Eye (tissue), 1 donor: ENCODE measurements at places on chromosomes 16 and 17.

- DNase-seq: no peak
Observed at GRCh38 chr16:2902337-2903130, 9.2 kb upstream of the FLYWCH1 start.

DNA sequence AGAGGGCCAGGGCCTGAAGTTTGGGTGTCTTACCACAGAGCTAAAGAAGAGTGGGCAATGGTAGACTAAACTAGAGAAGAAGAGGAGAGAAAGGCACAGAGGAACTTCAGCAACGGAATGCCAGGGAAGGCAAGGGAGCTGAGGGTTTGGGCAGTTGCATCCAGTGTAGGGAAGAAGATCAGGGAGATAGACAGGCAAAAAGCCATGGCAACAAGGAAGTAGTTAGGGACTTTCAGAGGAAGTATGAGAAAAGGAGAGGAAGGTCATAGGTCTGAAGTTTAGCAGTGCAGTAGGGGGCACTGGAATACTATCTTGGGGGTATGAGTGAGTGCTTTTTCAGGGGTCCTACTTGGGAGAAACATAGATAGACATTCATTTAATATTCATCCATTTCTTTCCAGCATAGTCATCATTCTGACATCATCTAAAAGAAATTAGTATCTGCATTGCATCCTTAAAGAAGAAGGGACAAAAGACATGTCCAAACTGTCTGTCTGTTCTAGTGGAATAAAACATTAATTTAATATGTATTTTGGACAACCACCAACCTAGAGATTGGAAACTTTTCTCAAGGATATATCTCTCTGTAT is 2.2 kb upstream of the NF1 start:
- no peak for DNase-seq

DNA sequence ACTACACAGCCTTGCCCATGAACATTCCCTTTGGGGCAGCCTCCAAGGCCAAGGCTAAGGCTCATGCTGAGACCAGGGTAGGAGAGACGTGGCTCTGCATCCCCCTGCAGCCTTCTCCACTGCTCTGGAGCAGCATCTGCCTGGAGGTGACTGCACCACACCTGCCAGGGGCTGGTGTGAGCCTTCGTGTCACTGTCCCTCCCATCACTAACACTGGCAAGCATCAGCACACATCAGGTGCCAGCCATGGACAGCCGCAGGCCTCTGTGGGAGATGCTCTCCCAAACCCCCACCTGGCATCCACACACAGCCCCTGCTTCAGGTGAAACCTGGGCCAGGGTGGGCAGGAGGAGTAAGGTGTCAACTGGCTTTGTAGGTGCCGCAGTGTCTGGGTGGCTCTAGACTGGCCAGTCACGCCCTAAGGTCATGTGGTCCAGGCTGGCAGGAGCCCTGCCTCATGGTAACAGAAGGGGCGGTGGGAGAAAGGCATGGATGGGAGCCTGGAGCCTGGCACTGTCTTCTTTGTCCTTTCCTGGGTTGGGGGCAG is 18.1 kb upstream of the MTSS2 start:
- no peak for DNase-seq

DNA sequence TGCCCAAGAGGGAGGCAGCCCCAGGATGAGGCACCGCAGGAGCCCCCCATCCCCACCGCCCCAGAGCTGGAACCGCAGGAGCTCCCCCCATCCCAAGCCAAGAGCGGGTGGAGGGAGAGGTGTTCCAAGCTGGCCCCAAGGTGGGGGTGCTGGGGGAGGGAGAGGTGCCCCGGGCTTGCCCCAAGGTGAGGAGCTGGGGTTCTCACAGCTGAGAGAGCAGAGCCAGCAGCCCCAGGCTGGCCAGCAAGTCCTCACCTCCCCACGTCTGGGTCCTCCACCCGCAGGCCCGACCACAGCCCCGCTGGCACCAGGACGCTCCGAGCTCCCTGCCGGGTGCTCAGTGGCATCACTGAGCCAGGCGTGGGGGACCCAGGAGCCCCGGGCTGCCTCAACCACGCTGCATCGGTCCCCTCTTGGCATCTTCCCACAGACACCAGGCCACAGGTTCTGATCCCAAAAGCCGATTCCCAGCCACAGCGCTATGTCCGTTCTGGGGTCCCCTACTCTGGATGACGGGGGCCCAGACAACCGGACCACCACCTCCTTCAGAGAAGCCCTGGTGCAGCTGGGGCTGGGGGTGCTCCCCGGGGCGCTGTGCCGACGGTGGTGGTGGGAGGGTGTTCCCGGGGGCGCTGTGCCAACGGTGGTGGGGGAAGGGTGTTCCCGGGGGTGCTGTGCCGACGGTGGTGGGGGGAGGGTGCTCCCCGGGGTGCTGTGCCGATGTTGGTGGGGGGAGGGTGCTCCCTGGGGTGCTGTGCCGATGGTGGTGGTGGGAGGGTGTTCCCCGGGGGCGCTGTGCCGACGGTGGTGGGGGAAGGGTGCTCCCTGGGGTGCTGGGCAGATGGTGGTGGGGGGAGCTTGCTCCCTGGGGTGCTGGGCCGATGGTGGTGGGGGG is 15.4 kb upstream of the WDR45B start:
- DNase-seq: no peak

DNA sequence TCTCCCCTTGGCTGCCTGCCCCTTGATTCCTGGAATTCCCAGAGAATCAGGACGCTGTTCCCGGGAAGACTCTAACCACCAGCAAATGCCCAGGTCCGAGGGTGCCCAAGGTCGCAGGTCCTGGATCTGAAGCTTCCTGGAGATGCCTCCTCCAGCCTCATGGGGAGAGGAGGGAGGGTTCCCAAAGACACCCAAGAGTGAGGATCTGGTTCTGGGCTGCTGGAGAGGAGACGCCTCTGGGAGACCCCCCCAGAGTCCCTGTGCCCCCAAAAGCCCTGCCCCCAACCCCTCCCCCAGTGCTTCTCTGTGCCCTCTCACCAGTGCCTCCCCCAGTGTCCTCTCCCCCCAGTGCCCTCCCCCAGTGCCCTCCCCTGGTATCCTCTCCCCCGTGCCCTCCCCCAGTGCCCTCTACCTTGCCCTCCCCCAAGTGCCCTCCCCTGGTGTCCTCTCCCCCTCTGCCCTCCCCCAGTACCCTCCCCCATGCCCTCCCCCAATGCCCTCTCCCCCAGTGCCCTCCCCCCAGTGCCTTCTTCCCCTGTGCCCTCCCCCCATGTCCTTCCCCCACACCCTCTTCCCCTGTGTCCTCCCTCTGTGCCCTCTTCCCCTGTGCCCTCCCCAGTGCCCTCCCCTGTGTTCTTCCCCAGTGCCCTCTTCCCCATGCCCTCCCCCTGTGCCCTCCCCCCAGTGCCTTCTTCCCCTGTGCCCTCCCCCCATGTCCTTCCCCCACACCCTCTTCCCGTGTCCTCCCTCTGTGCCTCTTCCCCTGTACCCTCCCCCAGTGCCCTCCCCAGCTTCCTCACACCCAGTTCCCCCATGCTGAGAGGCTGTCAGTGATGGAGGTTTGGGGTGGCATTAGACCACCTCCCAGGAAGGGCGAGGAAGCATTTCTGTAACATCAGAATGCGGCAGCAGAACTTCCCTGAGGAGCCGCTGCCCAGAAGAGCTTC is 6.3 kb upstream of the SECTM1 start:
- DNase-seq: no peak

DNA sequence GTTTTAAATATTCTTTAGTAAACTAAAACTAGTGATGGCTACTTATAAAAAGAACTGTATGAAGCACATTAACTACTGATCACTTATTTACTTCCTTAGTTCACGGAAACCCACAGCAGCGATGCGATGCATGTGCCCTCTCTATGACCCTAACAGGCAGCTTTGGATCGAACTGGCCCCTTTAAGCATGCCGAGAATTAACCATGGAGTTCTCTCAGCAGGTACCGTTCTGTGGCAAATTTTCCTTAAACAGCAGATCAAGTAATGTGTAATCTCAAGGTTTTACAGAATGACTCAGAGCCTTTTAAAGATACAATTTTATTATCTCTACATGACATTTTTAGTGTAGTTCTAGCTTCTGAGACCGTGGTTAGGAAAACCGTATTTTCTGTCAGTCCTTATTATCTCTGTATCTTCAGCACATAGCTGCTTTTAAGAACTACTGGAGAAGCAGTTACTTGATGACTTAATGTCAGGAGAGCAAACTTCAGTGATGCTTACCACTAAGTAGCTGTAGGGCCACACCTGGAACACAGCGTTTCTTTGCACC is 43.0 kb downstream of the GAN start:
- no peak for DNase-seq

DNA sequence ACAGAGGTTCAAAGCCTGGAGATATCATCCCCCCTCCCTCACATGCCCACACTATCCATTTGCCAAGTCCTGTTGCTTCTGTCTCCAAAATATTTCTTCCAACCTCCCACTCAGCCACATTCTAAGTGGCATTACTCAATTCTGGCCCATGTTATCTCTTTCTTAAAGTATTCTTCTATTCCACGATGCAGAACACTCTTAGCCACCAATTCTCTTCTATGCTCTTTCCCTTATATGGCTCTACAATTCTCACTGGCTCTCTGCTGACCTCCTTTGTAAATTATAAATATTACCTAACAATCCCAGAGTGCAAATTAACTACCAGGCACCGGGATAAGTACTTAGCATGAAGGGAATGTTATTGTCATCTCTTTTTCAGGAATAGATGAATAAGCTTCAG is 82.4 kb downstream of the KCNJ2 start:
- no peak for DNase-seq

DNA sequence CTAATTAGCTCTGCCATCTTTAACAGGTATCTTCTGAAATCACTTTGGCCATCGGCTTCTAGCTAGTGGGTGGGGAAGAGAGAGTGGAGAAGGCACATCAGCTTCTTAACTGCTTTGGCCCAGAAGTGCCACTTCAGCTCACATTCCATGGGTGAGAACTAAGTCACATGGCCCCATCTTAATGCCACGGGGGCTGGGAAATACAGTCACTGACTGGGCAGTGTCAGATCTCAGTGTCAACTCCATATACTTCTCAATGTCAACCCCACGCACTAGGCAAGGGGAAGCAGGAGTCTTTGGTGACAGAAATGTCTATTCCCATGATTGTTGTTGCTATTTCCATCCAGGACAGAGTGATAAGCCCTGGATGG is 29.4 kb downstream of the CCR7 start:
- DNase-seq: no peak

DNA sequence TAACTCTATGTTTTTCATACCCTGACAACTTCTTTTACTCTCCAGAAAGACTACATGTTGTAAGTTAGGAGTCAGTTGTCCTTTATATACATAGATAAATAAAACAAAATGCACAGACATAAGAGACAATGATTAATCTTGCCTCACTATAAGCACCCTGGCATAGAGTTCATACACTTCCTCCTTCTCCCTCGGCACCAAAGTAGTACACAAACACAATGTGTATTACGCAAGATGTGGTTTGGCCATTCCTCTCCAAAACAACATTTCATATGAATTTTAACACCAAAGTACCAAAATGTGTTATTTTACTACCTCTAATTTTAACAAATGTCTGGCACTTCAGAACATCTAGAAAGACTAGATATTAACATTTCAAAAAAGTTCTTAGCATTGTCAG is 17.2 kb upstream of the SLFN11 start:
- no peak for DNase-seq

DNA sequence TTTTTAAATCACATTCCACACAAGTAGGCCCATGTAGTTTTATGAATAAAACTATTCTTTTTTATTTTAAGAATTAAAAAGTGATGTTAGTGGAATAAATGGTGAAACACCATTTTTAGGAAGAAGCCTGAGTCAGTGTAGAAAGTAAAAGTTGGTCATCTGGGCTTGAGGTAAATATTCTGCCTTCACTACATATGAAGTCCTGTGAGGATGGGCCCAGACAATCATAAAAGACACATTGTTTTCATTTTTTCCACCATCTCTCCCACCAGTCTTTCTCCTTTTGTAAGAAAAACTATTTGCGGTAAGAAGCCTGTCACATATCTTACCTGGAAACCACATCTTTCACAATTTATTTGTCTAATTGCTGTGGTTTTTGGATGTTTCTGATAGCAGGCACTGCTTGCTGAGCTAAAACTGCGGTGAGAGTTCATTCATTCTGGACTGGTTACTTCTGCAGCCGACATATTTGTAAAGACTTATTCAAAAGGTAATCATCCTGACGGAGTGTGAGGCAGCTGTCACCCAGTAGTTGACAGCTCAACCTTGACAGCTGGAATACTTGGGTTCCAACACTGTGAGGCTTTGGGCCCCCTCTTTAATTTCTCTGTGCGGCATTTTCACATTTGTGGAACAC is 10.6 kb upstream of the RFFL start:
- DNase-seq: no peak
